Urinary bladder (tissue), 4 donors: ENCODE measurements at places on chromosomes 7 and 10. TPM values are rescaled to one million over a fixed set of nuclear protein-coding genes. Genes with fewer than 3 reads are reported as not detected.

DNA sequence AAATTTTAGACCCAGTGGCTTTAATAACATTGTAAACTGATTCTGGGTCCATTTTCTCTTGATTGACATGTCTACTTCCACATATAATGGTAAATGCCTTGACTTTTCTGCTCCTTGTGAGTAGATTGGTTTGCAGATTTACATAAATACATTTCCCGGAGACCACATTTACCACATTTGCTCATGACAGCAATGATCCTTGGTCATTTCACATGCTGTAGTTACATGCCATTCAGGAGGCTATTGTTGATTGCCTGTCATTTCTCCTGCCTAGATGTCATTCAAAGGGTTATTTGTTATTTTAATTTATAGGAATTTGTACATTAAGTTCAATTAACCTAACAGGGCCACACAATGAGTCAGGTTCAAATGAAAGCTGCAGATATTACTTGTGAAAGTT is 280.5 kb downstream of the CNTNAP2 start:
- DNase-seq, result no peak

- no peak for DNase-seq
Observed at GRCh38 chr7:128003787-128004186, 27.4 kb downstream of the LRRC4 start.

DNA sequence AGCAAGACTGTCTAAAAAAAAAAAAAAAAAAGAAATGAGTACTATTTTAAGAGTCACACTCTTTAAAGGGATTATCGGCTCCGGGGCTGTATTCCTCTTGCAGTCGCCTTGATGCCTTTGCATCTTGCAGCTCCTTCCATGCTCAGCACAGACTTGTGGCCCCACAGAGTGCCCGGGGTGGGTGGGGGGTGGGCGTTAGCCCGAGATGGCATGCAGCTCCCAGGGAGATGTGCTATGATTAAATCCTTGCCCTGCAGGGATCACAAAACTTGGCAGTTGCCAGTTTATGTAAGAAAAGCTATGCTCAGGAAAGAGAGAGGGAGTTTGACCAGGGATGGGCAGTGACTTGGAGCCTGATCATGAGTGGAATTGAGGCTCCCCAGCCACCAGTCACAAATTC is 81.9 kb downstream of the CCDC3 start:
- DNase-seq, result no peak

DNA sequence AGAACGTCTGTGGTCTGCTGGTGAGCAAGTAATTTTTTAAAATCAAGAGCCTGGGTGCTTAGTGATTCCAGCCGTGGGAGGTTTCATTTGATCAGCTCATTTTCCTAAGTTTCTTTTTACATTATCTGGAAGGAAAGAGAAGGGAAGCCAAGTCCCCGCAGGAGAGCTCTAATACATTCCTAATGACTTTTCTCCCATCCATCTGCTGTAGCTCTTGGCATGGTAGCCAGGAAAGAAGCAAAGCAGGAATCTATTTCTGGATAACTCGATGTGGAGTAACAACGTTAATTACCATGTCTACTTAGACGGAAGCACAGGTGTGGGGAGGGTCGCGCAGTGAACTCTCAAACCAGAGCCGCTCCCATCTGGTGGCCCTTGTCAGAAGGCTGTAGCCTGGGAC is 121.9 kb downstream of the PAXIP1 start:
- no peak for DNase-seq

- DNase-seq, result no peak
Observed at GRCh38 chr7:63042730-63043511, 955.7 kb upstream of the ZNF722 start.

DNA sequence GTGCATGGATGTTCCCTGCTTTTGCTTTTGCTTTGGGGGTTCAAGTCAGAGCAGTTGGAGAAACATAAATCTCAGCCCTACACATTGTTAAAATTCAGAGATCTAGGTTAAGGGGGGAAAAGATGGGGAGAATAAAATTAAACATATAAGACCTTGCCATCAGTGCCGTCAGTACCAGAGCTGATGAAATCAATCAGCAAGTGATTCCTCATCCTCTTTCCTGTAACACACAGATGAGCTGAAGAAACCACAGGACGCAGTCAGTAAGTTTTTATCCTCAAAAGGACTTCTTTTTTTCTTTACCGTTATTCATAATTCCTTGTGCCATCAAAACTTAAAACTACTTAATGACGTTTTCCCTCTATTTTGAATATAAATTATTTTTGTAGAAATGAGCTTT is 5.9 kb downstream of the HECW1 start:
- DNase-seq, result no peak

The DENND11 gene
- 25.5 TPM for total RNA-seq

The RNLS gene
- 6.3 TPM for total RNA-seq
